ENCODE measurements at places on chromosomes 3 and 15.

DNA sequence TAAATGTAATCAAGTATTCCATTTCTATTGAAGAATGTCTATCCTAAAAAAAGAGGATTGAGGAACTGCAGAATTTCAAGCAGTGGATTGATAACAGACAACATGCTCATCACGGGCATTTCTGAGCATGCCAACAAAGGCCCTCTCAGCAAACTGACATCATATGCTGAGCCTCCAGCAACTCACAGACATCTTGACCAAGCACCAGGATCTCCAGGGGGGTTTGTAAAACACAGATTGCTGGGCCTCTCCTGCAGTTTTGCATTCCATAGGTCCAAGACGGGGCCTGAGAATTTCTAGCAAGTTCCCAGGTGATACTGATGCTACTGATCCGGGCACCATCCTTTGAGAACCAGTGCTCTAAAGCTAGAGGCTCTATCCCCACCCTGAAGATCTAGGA, 85.0 kb downstream of the FOXP1 start:
- no peak for DNase-seq

- DNase-seq = no peak
These were observed 305.1 kb downstream of the LSAMP start for GRCh38 chr3:116140100-116140689.

DNA sequence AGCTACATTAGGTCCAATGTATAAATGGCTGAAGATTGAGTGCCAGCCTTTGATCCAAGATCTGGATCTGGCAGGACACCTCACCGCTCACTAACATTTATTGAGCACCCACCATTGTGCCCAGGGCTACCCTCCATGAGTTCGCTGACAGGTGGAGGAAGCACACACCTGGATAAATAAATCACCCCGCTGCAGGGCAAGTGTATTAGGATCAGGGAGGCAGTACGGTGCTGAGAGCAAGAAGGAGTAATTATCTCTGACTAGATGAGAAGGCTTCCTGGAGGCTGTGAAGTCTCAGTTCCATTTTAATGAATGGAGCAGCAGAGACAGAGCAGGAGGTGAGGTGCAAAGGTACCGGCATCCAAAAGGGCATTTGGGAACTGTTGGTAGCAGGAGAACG, 104.1 kb downstream of the LIPC start:
- no peak for DNase-seq

DNA sequence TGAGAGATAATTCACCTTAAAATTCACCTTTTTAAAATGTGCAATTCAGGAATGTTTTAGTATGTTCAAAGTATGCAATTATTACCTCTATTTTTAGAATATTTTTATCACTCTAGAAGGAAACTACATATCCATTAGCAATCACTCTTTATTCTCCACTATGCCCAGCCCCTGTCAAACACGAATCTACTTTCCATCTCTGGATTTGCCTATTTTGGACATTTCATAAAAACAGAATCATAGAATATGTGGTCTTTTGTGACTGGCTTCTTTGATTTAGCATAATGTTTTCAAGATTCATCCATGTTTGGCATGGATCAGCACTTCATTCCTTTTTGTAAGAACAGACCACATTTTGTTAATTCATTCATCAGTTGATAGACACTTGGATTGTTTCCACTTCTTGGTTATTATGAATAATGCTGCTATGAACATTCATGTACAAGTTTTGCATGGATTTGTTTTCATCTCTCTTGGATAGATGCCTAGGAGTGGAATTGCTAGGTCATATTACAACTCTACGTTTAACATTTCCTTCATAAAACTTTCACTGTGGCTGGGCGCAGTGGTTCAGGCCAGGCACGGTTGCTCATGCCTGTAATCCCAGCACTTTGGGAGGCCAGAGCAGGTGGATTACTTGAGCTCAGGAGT, 12.7 kb downstream of the HMCES start:
- no peak for DNase-seq

GRCh38 chr3:141498598-141499223, 11.9 kb downstream of the RASA2 start:
- peak; percentile 78 for DNase-seq

DNA sequence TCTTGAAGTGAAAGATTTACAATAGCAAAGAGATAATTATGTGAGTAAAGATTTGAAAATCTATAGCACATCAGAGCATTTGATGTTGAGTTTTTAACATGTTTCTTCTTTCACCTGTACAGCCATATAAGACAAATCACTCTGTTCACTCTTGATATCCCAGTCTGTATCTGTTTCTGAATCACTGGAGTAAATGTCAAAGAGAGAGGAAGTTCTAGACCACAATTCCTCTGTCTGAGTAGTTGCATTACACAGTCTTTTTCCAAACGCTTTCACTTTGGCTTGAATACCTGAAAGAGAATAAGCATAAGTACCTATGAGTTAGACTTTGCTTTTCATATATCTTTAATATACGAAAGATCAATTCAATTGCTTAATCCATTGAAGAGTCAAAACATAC, 9.9 kb downstream of the THAP10 start:
- no peak for DNase-seq

DNA sequence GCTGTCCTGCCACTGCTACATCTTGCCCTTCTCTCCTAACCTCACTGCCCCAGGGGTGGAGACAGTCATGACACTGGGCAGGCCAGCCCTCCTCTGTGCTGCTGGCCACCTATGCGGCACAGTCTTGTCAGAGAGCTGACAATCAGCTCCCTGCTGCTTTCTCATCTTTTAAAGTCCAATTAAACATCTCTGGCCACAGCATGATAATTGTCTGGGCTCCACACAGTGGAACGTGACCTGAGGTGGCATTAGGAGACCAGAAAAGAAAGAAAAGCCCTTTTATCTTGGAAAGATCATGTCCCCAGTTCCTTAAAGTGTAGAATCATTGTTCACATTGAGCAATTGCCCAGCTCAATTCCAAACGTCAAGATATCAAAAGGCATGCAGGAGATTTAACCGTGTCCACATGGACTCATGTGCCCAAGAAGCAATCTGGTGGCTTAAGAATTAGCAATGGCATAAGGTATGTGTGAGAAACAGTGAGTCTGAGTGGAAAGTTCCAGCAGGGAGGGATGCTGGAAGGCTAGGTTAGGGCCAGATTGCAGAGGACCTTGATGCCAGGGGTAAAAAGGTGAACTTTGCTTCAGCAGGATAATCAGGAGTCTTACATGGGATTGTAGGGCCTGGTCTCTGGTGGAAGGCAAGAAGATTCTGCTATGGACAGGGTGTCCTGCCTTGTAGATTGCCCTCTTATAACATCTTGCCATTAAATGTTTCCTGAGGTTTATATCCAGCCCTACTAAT, 15.3 kb upstream of the CACNA1D start:
- no peak for DNase-seq

DNA sequence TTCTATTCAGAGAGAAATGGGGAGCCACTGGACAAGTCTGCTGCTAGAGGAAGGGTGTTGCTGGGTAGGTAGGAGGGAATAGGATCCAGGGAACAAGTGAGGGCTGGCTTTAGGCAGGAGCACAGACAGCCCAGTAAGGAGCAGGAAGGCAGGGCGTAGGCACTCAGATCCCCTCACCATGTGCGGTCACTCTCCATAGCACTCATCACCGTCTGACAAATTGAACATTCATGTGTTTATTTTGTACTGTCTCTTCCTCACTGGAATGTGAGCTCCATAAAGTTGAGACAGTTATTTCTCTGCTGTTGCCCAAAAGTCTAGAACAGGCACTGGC, 24.2 kb upstream of the LRRC34 start:
- no peak for DNase-seq

- DNase-seq = no peak
These were observed 473.4 kb downstream of the NLGN1 start for GRCh38 chr3:173870976-173871375.

DNA sequence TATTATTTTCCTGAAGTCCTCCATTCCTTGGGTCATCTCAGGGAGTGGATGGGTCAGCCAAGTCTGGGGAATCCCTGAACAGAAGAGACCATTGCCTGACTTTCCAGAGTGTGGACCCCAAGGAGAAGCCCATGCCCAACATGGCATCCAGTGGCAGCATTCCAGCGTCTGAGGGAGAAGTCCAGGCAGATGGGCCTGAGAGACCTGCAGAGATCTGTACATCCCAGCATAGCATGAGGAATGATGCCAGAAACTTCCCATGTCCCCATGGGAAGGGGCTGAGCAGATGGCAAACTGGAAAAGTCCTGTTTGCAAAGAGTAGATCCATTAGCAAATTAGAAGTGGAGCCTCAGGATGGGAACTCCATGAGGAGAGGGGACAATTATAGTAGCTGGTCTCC, 17.6 kb upstream of the COLQ start:
- DNase-seq = no peak

- no peak for DNase-seq
These were observed 54.8 kb upstream of the LMCD1 start for GRCh38 chr3:8446845-8447244.

DNA sequence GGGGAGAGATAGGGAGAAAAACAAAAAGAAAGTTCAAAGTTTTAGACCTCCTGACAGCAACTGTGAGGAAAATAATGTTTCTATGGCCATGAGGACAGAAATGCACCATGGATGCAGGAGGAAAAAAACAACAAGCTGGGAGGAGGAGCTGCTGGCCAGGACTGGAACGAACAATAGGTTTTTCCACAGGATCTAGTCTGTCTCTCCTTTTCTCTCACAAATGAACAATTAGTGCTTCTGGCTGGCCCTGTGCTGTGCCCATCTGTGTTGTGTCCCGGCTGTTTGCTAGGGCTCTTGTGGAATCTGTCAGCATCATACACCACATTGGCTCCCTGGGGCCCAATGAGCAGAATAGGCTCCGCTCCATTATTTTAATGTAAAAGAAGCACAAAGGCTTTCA, 15.2 kb downstream of the GK5 start:
- DNase-seq = no peak

- peak; percentile 94 for DNase-seq
These were observed 15.0 kb upstream of the ZBED2 start for GRCh38 chr3:111610189-111610588.

DNA sequence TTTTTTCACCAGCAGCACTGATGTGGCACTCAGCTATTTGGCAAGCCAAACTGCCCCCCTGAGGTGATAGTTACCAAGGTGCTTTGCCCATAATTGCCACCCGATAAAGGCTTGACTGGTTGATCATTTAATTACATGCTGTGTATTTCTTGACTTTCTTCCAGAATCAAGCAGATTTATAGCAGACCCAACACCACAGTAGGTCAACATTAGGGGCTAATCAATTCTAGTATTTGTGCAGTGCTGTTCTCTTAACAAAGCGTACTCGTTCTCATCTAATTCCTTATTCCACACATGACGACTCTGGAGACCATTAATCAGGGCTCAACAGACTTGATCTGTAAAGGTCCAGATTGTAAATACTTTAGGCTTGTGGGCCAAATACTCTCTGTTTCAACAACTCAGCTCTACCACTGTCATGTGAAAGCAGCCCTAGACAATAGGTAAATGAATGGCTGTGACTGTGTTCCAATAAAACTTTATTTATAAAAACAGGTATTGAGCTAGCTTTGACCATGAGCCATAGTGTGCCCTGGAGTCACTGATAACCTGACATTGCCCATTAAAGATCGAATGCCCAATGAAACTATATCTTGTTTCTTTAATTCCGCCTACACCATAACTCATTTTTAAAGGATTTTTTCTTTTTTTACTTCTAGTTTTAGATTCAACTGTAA, 119.1 kb upstream of the TMC3 start:
- no peak for DNase-seq

DNA sequence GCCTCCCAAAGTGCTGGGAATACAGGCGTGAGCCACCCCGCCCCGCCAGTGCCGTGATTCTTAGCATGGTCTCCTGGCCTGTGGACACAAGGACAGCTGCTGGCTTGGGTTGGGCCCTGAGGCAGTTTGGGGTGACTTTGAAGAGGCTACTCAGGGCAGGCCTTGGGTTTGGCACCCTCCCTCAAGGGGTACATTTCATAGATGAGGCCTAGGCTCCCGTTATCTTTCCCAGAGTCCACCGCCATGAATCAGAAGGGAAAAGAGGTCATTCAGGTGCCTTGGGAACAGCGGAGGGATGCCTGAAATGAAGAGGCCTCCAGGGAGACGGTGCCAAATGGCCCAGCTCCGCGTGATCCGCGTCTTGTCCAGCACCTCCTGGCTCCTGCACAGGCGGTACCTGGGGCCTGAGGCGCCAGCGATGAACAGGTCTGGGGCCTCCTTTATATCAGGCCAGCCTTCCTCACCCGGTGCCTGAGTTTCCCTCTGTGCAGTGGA, 9.3 kb downstream of the GNAI2 start:
- DNase-seq = no peak

GRCh38 chr3:30496066-30496966, 110.1 kb upstream of the TGFBR2 start:
- no peak for DNase-seq

GRCh38 chr3:51955893-51956770, 951 bp downstream of the GPR62 start:
- no peak for DNase-seq

GRCh38 chr3:152398495-152398894, 129.8 kb downstream of the MBNL1 start:
- no peak for DNase-seq

DNA sequence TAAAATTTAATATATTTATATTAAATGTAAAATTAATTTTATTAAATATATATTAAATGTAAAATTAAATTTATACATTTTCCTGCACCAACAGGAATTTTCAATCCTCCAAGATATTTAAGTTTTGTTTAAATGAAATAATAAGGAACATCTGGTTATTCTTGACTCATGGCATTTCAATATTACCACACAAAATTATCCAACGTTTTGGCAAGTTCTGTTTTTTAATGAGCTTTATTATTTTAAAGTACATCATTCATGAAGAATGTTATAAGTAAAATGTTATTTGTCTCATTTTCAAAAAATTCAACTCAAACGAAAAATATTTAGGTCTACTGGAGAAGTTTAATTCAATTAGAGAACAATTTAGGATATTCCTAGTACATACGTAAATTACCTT, 811.4 kb downstream of the NAALADL2 start:
- no peak for DNase-seq

GRCh38 chr3:125163739-125164601, 48.6 kb downstream of the SLC12A8 start:
- DNase-seq = no peak

- no peak for DNase-seq
These were observed 1.5 kb upstream of the TCF12 start for GRCh38 chr15:56916825-56917477.

GRCh38 chr15:81087066-81087465, 47.0 kb upstream of the CFAP161 start:
- no peak for DNase-seq

DNA sequence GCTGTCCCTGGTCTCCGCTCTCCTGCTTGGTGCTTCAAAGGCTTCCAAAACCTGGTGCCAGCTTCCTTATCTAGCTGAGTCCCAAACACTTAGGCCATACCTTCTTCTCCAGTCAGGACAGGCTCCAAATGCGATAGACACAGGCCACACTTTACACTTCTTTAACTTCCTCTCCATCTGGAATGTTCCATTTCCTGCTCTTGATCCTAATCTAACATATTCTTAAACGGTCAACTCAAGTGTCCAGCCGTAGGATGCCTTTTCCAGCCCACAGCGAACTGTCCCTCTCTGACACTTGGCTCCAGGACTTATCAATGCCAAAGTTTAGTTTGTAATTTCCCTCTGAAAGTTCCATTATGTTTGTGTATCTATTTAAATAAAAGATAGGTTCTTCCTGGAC, 19.2 kb upstream of the PLA2G4F start:
- DNase-seq = no peak

Measured in T-helper 2 cell (primary cell).